ENCODE measurements at places on chromosomes 7 and 10.

- DNase-seq: no peak
Measured at GRCh38 chr10:119252470-119253151, 45.2 kb downstream of the GRK5 start.

- peak; percentile 76 for DNase-seq
Measured at GRCh38 chr10:3935141-3935540, 150.1 kb upstream of the KLF6 start.

DNA sequence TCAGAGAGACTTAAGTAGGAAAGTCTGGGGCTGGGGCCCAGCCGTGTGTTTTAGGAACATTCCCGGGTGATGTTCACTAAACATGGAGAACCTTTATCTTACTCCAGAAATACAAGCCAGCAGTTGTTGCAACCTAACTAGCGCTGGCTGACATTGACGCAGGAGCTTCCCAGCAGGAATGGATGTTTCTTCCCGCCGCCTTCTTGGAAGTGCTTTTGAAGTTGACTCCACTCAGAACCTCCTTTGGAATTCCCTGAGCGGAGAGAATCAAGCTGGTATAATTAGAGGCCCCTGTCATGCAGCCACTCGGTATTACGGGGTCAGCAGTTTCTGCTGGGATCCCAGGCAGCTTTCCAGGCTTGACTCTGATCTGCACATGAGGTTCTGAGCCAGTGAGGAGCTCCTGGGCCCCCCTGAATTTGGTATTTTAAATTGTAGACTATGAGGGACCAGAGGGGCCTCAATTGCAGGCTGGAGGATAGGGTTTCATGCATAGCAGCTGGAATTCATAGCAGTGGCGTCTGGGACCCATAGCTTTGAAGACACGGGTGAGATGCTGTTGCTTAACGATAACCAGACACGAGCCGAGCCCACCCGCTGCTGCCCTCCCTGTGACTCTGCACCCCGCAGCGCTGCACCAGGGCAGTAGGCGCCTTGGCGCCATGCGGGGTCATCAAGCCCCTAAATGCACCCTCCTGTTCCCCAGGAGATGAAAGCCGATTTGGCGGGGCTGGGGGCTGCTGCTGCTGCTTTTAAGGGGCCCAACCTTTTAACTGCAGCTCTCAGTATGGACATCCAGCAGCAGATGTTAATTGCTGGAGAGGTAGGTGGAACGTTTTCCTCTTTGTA is 61.8 kb downstream of the EEPD1 start:
- peak; percentile 32 for DNase-seq

GRCh38 chr7:4233146-4233545 is 448.9 kb upstream of the FOXK1 start:
- DNase-seq: no peak

DNA sequence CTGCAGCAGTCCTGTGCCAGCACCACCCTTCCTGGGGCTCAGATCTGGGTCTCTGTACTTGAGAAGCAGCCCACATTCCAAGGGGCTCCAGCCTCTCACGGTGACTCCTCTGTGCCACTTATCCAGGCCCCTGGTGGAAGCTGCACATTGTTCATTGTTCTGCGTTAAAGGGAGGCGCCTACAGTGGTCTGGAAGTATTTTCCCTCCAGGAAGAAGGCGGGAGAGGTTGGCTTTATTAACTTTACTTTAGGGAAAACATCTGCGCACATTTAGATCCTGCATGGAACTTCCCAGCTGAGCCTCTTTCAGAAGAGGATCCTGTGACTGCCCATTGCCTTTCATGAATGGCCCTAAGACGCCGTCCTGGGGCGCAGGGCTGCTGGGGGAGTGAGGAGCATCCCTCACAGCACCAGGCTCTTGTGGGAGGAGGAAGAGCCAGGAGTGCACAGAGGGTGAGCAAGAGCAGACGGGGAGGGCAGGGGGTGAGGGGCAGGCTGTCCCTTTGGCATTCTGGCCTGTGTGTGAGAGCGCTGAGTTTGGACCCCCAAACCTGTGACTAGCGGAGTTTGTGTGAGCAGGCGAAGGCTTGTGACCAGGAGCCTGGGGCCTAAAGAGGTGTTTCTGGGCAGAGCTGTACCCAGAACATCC is 98.6 kb upstream of the BTBD16 start:
- DNase-seq: no peak

GRCh38 chr10:48478980-48479811 is 125.7 kb downstream of the ARHGAP22 start:
- peak; percentile 26 for DNase-seq
